ENCODE measurements at places on chromosomes 16 and 17.

DNA sequence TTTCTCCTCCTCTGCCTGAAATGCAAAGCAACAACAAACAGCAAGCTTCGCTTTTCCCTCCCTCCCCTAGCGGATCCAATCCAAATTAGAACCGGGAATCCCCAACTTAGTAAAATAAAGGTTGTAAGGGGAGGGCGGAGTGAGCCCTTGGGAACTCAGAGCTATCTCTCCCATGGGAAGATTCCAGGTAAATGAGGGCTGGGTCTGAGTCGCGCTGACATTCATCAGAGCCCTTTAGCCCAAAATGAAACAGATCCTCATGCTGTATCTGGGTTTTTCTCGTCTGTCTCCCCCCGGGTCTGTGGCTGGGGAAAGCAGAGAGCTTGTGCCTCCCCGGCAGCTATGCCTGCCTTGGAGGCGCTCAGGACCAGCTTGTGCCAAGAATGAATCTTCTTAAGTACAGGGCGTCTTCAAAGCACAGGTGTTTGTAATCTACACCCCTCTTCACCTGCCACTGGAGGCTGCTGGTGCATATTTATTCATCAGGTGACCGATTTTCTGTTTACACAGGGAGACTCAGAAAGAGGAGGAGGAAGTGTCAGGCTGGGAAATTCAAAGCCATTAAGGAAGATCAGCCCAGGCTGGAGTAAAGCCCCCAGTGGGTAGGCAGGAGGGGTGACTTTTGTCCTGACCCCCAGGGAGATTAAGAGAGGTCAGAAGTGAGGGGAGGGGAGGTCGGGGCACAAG lies 55.0 kb upstream of the GSE1 start:
- peak; percentile 72 for DNase-seq

- no peak for DNase-seq
Observed at GRCh38 chr17:73539166-73539565, 105.1 kb downstream of the SDK2 start.

GRCh38 chr16:2490190-2491105 lies 15.5 kb downstream of the TBC1D24 start:
- peak; percentile 81 for DNase-seq

DNA sequence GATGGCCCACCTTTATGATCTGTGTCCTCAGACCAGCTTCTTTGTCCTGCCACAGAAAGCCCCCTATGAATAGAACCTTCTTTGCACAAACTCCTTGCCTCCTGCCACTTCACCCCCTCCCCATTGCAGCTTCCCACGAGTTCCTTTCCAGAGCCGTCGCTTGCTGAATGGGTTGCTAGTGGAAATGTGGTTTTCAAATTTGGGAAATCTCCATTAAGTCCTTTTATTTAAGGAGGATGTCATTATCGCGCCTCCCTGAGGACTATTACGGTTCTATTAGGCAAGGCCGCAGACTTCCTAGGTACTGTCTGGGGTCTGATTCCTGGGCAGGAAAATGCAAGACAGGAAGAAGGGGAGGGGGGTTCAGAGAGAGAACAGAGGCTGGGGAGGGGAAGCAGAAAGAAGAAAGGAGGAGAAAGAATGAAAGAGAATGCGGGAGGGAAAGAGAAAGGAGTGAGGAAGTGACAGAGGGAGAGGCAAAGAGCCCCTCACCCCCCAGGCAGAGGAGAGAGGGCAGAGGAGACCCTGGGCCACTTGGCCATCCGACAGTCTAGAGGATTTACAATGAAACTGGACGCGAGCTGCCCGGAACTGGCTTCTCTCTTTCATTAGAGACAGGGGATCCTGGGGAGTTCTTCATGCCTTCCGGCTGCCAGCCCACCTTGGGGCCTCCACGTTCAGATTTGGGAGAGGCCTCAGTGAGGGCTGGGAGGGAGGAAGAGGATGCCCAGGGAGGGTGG lies 31.7 kb upstream of the ETV4 start:
- no peak for DNase-seq

- no peak for DNase-seq
Observed at GRCh38 chr17:44353672-44354331, 8.7 kb downstream of the GRN start.

DNA sequence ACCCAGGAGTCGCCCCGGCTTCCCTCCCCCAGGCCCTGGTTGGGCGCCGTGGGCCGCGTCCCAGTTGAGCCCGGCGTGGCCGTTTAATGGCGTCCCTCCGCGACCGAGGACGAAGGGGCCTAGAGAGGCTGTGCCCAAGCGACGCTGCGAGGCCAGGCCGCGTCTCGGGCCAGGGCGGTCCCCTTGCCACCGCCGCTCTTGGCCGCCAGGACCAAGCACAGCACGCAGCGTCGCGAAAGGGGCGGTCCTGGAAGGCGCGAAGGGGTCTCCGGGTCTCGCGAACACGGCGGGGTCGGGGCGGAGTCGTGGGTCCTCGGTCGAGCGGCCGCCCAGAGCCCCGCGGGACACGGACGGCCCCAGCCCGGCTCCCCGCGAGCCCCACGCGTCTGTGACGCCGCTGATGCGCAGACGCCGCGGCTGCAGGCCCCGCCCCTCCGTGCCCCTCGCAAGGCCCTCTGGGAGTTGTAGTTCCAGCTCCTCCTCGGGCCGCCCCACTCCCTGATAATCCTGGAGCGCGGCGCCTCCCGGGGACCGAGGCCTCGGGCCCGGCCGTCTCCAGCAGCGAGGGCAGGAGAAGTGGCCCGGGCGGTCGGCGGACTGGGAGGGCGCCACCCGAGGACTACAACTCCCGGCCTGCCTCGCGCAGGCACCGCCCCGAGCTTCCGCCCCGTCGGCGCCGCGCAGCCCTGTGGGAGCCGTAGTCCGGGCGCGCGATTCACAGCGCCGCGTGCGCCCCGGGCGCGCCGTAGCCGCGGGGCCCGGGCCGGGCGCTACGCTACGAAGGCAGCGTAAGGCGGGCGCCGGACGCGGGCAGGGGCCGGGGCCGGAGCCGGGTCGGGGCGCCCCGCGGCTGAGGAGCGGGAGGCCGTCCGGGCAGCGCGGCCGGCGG lies at the start of gene CAPN15:
CAPN15 (plus strand) TSS at position 698 of the 889 bp plus-strand sequence. CDS start 19,127 bp downstream, outside the sequence.
- DNase-seq, result peak; percentile 93

DNA sequence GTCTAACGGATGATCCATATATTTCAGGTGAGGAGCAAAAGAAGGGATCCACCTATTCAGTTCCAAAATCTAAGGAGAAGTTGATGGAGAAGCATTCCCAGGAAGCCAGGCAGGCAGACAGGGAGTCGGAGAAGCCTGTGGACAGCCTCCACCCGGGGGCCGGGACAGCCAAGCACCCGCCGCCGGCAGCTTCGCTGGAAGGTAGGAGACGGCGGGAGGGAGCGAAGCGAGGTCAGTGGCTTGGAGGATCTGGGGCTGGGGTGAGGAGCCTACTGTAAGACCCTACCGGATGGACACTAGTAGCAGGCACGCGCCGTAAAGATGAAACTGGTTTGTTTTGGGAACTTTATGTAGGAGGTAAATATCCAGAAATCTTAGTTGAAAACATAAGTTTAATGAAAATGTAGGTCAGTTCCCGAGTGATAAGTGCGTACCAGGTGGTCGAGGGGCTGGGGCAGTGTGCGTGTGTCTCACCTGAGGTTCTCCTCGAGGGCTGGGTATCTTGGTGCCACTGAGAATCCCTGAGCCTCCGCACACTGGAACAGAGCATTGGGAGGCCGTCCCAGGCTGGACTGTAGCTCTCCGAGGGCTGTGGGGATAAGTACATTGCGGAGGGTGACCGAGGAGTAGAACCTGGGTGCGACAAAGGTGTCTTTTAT lies 714 bp downstream of the SPATA33 start:
- DNase-seq, result no peak

DNA sequence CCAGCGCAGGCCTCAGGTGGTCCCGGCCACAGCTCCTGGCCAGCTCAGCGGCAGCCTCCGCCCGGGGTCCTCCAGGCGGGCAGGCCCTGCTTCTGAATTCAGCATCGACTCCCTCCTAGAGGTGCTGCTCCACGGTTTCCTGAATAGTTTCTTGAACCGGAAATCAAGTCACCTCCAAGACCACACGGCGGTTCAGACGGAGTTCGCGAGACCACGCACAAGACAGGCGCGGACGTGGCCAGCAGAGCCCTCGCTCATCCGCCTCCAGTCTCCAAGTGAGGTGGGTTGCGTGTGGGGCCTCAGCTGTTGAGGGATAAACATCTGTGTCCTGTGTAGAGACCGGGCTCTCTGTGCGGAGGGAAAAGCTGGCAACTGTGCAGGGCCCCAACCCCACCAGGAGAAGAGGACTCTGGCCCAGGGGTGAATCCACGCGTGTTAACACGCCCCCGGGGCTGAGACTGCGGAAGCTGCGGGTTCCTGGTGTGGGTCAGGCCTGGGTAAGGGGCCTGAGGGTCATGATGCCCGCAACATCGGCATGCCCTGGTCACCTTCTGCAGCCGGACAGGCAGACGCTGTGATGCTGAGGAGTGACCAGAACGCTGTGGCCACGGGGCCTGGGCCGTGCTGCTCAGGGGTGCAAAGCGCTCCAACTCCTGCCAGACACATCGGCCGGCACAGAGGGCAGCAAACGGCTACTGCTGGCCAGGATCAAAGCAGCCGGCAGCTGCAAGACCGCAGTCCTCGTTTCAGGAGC lies 55.0 kb upstream of the METRNL start:
- DNase-seq, result no peak

DNA sequence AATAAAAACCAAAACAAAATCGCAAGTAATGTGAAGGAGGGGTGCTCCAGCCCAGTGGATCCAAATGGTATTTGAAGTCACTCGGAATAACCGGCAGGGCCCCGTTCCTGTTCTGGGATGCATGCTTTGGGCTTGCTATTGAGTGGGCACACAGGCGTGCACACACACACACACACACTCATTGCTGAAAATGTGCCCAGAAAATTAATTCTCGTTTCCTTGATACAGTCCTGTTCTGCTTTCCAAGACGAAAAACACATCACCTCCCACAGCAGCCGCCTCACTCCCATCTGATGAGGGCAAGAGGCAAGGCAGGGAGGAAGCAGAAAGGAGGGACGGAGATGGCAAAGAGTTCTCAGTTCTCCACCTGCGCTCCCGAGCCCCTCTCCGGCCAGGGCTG lies 62.2 kb upstream of the SDK2 start:
- no peak for DNase-seq

GRCh38 chr17:66381701-66382362 lies 79.4 kb downstream of the PRKCA start:
- DNase-seq, result no peak

DNA sequence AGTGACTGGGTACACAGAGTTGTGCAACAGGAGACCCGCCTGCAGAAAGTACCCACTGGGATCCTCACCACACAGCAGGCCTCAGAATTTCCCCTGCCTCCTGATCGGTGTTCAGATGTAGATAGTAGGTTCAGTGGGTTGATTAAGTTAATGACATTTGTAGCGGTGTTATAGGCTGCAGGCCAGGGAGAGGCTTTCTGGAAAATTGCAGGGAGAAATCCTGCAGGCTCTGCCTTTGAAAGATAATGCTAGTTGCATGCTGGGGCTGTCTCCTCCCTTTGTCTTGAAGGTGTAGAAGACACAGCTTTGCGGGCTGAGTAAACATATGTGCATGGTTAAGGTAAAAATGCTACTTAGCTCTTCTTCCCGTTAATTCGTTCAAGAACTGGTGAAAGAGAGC lies 406.3 kb upstream of the RBFOX1 start:
- DNase-seq, result no peak

Measured in NCI-H345 (cell line).